Stimulated activated CD4-positive, alpha-beta T cell treated with anti-CD3 and anti-CD28 coated beads, Interleukin-4, amount 100 ng/mL, for 4 hours (primary cell): ENCODE measurements at places on chromosomes 4 and X.

- DNase-seq, result no peak
Observed at GRCh38 chr4:70640192-70640591, 11.6 kb downstream of the ENAM start.

DNA sequence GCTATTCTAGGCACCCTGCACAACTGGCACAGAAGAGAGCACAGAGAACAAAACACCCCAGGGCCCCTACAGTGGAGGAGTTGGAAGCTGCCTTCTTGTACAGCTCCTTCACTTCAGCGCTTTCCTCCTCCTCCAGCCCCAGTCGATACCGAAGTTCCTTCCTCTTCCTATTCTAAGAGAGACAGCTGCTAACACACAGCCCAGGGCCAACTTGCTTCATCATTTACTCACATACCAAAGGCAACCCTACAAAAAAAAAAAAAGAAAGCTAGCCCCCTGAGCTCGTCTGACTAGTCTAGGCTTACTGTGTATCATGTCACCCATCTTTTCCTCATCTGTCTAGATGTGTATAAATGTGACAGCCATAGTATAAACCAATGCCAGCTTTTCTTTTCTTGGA, 64.5 kb downstream of the MID1 start:
- DNase-seq, result no peak

- DNase-seq, result no peak
Observed at GRCh38 chr4:7722766-7723387, 216.8 kb downstream of the AFAP1 start.

DNA sequence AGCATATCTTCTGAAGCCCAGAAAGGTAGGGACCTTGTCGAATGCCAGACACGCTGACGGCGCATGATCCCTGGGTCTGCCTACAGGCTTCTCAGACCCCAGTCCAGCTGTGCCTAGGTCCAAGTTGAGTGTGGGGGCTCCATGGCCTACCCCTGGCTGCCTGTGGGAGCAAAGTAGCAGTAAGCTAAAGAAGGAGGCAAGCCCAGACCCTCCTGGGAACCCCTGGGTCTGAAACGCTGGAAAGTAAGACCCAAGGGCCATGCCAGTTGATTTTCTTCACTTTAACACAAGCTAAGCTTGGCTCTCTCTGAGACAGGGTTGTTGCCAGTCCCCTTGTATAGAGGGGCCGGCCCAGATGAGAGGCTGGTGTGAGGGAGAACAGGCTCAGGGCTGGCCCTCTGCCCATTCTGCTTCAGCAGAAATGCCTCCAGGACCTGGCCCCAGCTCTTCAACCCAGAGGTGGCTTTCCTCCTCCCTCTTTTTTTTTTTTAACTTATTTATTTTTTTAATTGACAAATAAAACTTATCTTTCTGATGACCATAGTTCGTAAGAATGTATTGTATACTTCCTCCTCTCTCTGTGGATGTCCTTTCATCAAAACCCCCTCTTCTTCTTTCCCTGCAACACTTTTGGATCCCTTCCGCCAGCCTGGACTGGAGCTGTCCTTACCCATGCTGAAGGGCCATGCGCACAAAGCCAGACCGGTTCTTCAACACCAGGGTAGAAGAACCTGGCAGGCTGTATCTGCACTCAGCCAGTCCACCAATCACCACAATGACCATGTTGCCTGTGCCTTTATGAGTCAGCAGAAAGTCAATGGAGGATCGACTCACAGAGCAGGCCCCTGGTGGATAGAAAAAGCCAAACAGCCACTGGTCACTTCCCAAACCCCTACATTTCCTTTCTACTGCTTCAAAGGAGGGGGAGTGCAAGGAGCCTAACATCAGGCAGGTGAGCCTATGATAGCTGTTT, 7.1 kb downstream of the AWAT2 start:
- no peak for DNase-seq

DNA sequence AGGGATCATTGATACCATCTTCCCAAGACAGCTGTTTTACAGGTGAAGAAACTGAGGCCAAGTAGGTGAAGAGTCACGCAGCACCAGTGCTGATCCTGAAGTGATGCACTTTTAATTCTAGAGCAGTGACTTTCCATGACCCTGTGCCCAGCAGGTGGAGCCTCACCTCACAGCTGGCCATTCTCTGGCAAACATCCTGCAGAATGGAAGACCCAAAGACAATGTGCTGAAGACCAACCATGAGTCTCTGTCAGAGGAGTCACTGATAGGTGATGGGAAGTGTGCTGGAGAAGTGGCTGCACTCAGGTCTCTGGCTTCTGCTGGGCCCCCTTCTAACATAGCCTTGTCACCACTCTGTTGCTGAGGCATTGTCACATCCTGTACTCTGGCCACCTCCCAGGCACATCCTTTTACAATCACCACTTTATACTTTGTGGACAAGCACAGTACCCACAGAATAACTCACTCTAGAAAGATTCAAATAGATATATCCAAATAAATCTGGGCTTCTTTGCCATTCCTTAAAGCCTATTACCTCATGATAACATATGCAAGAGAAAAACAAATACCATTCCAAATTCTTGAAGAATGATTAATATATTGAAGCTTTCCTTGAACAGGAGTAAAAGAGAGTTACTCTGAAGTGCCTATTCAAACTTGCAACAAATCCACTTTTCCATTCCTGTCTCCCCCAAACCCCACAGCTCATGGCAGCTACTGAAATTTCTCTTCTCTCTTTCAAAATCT, 64.1 kb upstream of the SCOC start:
- DNase-seq, result no peak

DNA sequence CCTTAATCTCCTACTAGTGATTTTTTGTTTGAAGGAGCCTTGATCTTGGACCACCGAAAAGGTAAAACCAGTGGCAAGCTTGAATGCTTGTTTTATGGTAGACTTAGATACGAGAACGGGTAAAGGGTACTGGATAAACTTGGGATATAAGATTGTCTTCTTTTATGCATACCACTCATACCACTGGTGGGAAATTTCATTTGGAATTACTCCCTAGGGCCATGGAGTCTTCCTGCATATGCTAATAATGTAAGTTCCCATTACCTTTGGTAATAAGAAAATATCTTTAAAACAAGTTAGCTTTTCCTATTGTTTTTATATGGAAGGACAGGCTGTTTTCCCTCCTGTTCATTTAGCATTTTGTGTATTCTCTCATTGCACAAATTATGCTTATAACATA, 11.7 kb downstream of the SMARCAD1 start:
- no peak for DNase-seq

DNA sequence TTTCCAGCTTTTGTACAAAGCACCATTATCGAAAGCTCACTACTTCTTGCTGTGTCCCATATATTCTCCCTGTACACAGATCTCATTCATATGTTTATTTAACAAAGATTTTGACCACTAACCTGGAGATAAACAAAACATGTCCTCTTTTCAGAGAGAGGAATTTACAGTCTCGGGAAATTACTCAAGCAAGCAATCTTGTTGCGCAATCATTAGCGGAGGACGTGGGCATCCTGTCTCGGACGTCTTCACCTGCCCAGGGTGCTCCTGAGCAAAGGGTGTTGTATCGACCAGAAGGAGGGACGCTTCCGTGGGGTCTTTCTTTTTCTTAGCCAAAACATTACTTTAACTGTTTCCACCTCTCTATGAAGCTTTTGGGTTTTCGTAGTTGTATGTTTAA, 66.5 kb upstream of the CLCN4 start:
- no peak for DNase-seq

GRCh38 chr4:13441506-13441905, 42.6 kb downstream of the RAB28 start:
- no peak for DNase-seq

DNA sequence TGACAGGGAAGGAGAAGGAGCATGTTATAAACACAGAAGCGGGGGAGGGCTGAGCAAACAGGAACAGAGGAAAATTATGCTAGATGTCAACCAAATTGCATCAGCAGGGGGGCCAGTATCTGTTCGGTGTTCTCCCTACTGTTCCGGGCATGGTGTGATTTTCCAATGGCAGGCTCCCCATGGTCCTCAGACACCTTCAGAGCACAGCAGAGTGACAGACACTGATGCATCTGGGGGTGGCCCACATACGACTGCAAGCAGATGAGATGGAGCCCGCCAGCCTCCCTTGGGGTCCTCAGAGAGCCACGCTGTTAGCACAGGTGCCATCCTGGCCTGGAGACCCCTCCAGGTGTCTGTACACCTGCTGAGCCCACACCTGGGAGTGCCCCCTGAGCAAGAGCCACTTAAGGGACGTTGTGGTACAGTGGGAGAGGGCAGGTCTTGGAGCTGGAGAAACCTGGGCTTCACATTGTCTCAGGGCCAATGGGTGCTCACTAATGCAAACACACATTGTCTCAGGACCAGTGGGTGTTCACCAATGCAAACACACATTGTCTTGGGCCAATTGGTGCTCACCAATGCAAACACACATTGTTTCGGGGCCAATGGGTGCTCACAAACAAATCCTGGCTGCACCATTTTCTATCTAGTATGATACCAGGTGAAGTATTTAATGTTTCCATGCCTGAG, 95.4 kb downstream of the SLC2A9 start:
- no peak for DNase-seq

- DNase-seq, result no peak
Observed at GRCh38 chrX:112785344-112785743, 55.3 kb downstream of the AMOT start.

DNA sequence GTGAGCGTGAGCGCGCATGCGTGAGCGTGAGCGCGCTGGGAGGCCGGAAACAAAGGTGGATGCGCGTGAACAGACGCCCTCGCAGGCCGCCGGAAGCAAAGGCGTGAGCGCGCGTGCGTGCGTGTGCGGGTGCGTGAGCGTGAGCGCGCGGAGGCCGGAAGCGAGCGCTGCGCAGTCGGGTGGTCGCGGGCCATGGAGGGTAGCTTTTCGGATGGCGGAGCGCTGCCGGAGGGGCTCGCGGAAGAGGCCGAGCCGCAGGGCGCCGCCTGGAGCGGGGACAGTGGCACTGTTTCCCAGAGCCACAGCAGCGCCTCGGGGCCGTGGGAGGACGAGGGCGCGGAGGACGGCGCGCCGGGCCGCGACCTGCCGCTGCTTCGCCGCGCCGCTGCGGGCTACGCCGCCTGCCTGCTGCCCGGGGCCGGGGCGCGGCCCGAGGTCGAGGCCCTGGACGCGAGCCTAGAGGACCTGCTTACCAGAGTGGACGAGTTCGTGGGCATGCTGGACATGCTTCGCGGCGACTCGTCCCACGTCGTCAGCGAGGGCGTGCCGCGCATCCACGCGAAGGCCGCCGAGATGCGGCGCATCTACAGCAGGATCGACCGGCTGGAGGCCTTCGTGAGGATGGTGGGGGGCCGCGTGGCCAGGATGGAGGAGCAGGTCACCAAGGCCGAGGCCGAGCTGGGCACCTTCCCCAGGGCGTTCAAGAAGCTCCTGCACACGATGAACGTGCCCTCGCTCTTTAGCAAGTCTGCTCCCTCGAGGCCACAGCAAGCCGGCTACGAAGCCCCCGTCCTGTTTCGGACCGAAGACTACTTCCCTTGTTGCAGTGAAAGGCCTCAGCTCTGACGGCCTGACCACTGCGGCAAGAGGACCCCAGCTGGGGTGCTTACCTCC, at the start of gene BLOC1S4:
Gene BLOC1S4, plus strand, starts transcription at position 157 of the 894 bp plus-strand sequence. Its CDS starts 36 bp downstream, at position 193.
- DNase-seq, result peak; percentile 83

- DNase-seq, result no peak
Observed at GRCh38 chr4:174260099-174260498, 23.4 kb downstream of the FBXO8 start.

- no peak for DNase-seq
Observed at GRCh38 chrX:56963377-56963776, 32.0 kb downstream of the SPIN3 start.

DNA sequence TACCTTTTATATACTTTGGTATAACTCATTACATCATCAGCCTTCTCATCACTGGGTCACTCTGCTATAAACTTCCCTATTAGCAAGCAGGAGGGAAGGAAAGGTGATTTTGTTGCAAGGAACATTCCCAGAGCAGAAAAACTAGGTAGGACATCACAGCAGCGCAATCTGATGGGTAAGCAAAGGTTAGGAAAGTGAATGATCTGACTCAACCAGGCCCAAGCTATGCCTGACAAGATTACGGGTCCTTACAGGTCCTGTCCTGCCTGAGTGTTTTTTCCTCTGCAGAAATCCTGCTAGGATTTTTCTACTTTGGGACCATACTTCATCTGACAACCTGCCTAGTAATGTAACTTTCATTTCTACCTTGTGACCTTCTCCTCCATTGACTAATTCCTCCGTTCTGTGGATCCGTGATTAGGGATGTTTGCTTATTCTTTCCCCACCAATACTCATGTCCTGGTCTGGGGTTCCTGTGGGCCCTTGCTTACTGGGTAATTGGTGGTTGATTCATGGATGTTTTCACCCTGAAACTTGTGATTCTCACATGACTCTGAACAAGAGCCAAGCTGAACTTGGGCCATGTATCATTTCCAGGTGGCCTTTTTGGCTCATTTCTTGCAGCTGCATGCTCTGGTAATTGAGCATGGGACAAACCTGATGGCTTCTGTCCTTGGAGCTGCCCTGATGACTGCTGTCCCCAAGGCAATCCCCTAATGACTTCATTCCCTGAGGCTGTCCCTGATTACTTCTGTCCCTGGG, 111.9 kb upstream of the KIT start:
- DNase-seq, result no peak

DNA sequence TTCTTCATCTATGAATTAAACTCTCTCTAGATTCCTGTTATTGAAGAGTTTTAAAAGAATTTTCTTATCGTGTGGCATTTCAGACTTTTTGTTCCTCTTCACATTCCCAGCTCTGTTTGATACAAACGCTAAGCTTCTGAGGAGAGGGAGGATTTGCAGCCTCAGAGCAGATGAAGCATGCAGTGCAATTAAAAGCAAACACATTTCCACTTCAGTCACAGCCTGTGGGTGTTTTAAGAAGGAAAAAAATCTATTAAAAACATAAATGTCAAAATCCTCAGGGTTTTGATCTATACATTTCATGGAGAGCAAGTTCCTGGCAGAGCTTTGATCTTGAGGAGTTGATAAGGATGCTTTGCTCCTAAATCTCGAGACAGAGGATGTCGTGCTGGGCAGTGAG, 442.4 kb upstream of the BOD1L1 start:
- no peak for DNase-seq

DNA sequence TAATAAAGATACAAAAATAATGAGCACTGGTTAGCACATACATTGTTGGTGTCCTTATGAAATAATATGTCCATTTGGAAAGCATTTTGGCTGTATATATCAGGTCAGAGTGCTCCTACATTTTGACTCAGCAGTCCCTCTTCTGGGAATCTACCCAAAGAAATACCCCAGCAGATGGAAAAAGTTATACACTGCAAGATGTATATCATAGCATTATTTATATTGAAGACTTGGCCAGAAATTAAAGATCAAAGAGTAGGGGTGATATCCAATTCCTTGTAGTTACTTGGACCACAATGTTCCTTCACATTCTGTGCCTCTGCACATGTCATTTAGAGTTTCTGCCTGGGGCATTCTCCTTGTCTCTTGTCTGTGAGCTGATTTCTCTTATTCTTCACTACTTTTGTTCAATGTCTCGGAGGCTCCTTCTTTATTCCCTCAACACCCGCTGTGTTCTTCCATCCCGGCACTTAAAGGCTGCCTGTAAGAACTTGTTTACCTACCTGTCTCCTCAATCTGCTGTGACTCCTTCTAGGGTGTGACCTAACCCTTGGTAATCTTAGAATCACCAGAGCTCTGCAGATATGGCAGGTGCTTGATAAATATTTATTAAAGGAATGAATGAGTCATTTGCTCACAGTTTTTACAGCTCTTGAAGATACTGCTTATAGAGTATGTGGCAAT, 3.1 kb upstream of the TSPAN5 start:
- no peak for DNase-seq
